ENCODE measurements at places on chromosomes 7 and 10.

DNA sequence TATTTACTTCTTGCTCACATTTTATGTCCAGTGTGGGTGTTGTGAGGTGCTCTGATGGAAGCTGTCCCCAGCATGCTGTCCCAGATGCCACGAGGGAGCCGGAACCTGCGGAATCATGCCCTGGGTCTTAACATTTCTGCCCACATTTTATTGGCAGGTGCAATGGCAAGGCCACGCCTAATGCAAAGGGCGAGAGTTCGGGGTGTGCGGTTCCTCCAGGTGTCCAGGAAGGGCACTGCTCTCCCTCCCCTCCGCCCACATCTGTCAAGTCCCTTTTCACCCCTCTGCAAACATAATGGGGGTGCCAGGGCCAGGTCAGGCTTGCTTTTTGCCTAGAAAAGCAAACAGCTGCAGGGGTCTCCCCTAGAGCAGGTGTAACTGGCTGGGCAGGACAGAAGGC is 16.4 kb downstream of the PDAP1 start:
- no peak for DNase-seq

- DNase-seq = no peak
Measured at GRCh38 chr7:153065051-153065450, 305.5 kb downstream of the ACTR3B start.

DNA sequence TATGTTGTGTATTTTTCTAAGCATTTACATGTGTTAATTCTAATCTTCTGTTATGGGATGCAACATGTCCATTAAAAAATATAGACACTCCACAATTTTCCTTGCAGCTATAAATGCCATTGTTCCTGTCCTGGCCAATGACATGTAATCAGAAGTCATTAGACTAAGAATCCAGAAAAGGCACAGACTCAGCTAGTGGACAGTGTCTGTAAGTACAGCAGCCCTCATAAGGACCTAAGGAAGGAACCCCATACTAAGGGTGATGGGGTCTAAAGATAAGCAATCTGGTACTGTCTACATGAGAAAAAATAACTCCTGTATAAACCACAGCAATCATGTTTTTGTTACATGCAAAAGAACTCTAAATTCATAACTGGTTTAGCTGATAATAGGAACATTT is 115.9 kb downstream of the GPR85 start:
- DNase-seq = no peak

DNA sequence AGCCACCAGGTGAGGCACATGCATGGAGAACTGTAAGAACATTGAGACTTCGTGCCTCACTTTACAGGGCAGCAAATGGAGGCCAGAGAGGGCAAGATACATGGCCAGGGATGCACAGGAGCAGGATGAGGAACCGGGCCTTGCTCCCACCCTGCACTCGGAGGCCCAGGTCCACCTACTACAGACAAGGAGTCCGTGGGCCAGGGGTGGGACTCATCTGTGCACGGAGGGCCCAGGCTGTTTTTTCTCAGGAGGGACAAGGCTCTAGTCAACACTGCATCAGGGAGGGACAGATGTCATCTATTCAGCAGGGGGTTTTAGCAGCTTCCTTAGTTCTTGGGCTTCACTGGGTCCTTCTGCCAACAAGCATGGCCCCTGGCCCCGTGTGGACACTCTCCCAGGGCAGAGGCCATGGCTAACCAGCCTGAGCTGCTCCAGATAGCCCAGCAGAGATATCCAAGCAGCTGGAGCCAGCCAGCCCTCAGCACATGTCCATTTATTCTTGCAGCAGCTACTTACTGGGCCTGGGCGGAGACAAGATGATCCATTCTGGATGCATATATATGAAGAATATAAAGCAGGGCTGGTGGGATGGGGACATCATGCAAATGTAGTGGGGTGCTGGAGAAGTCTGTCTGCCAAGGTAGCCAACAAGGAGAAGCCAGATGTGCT is 134.5 kb upstream of the RET start:
- no peak for DNase-seq

GRCh38 chr7:27165089-27165995 is at the start of gene HOXA9:
TSS of gene HOXA9 (minus strand) at chr7:27165537. CDS start at chr7:27165457, 80 bp downstream.
- no peak for DNase-seq
